ENCODE measurements at places on chromosomes 5 and 9.

- H3K27me3 ChIP-seq = no peaks in the 10 kb centered on the region
- no peak overlapping the region for H3K4me3 ChIP-seq
- H3K36me3 ChIP-seq = no peaks in the 10 kb centered on the region
- no peak overlapping the region for H3K27ac ChIP-seq
These were observed 1525.6 kb downstream of the MAT2B start for GRCh38 chr5:165030971-165031370.

DNA sequence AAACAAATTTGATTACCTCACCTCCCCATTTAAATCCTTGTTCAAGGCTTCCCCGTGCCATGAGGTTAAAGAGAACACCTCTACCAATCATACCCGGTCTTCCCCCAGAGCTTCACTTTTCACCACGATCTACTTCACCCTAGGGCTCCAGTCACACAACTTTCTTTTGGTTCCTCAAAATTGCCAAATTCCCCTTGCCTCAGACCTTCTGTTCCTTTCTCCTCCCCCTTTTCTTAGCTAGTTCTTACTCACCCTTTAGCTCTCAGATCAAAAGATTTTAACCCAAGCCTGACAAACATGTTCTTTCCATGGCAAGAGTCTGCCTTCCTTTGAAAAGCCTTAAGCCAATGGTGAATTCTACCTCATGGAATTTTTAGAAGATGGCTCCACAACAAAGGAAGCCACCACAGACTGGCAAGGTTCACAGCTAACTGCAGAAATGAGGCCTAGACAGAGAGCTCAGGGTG, 56.7 kb downstream of the MAPKAP1 start:
- DNase-seq = no peak
- H3K4me3 ChIP-seq = no peak overlapping the region
- H3K4me1 ChIP-seq = no peaks in the 10 kb centered on the region
- H3K27me3 ChIP-seq = no peaks in the 10 kb centered on the region

DNA sequence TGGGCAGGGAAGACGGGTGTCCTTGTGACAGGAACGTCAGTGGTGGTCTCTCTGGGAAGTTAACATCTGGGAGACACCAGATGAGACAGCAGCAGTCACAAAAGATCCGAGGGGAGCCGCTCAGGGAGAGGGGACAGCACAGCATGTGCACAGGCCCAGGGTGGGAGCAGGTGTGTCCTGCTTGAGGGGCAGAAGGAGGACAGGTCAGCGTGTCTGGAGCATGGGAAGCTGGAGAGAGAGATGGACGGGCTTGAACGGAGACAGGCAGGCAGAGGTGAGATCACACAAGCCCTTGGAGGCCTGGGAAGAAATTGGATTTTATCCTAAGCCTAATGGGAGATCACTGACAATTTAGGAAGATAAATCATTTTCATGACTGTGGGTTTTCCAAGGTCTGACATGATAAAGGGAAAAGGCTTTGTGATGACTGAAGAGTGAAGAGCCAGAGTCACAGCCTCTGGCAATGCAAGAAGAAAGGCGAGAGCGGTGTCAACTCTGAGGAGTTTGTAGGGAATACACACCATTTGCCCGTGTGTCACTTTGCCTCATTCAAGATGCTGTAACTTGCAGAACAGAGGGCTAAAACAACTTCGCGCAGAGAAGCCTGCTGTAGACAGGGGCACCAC, 88.3 kb downstream of the FSTL4 start:
- H3K4me1 ChIP-seq = no peaks in the 10 kb centered on the region
- H3K27me3 ChIP-seq = no peaks in the 10 kb centered on the region
- H3K27ac ChIP-seq = no peak overlapping the region
- DNase-seq = no peak

DNA sequence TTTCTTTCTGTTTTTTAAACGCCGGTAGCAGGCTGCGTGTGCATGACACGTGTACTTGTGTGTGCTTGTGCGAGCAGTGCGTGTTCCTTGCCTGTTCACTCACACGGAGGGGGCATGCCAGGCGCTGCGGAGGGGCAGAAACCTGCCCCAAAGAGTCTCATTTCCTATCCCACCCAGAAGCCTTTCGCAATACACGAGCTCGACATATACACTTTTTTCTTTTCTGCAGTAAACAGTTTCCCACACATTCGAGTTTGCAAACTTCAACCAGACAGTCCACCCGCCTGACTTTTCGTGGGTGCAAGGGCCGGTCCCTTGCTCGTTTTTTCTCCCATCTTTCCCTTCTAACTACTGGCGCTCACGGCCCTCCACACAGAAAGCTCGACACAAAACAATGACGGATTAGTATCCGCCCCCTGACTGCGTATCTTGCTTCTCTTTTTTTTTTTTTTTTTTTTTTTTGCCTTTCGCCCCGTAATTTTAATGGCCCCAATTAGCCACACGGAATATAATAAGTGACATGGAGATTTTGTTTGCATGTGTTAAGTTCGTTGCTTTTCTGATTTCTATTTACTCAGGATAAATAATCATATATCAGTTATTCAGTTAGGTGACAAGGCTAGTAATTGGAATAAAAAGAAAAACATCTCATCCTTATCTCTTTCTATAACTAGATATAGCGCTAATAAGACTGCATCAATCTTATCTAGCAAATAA, 5.3 kb upstream of the OTP start:
- no peaks in the 10 kb centered on the region for H3K36me3 ChIP-seq
- no peak for DNase-seq
- no peak overlapping the region for H3K27ac ChIP-seq
- no peak overlapping the region for H3K4me3 ChIP-seq

DNA sequence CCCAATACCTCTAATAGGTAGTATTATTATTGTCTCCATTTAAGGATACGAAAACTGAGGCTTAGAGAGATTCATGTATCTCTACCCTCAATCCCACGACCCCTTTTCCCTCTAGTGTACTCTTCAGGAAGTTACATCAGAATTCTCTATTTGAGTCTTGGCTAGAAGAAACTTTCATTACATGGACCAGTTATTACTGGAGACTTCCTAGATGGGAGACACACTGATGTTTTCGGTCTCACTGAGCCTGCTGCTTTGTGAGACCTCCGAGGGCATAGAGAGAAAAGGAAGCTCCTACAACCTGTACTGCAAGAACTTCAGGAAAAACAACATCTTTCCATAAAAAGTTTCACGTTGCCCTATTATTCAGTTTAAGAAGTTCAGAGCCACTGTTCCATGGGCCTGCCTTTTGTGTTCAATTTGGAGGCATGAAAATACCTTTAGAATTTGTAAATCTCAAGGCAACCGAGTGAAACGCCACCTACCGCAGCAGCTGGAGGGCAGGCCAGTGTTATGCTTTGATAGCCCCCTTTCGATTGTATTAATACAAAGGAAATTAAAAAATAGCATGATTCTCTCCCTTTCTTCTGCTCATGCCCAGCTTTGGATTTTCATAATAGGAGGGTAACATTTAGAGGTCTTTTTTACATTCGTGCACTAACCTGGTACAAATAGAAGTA, 223.3 kb downstream of the EBF1 start:
- no peak for DNase-seq
- H3K4me1 ChIP-seq = peaks cover 3% of the 10 kb centered on the region
- no peaks in the 10 kb centered on the region for H3K36me3 ChIP-seq
- no peak overlapping the region for H3K27ac ChIP-seq

All from liver (tissue), 10 donors.